ENCODE measurements at places on chromosomes 5 and 9.

DNA sequence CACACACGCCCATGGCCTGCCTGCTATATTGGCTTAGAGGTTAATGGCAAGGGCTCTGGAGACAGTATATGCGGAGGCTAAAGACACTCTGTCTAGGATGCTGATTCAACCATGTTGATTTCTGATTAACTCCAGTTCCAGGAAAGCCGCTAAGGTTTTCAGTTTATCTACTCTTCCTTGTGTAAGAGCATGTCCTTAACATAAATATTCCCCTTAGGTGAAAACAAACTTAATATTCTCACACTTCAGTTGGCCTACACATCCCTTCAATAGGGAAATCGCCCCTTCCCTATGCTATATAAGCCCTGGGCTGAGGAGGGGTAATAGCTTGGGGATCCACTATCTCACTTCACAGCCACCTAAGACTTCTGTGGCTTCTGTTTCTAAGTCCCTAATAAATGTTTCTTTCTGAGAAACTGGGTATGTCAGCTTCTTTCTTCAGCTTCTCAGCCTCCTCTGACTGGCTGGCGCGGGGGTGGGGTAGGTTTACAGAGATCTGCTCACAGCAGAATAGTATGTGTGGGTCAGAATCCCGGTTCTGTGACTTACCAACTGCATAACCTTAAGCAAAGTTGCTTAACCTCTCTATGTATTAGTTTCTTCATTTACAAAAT is 4.3 kb upstream of the GPX3 start:
- no peak for DNase-seq

GRCh38 chr5:68011801-68012200 is 203.8 kb upstream of the PIK3R1 start:
- DNase-seq, result no peak

DNA sequence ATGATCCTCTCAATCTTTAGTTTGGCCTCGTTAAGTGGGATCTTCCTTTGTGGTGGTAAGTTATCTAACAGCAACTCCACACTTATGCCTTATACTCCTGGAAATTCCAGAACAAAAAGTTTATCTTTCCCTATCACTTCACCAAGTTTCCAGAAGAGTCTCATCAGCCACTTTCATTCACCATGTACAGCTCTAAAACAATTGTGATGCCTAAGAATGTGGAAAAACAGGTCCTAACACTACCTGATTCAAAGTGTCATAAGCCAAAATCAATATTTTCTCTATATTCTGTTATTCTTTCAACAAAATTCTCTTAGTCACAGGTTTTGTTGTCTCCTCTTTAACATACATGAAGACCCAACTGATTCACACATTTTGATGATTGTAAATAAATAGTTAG is 342.4 kb upstream of the TYRP1 start:
- DNase-seq, result no peak

- DNase-seq, result no peak
These were observed 48.0 kb downstream of the RAB14 start for GRCh38 chr9:121153642-121154041.

DNA sequence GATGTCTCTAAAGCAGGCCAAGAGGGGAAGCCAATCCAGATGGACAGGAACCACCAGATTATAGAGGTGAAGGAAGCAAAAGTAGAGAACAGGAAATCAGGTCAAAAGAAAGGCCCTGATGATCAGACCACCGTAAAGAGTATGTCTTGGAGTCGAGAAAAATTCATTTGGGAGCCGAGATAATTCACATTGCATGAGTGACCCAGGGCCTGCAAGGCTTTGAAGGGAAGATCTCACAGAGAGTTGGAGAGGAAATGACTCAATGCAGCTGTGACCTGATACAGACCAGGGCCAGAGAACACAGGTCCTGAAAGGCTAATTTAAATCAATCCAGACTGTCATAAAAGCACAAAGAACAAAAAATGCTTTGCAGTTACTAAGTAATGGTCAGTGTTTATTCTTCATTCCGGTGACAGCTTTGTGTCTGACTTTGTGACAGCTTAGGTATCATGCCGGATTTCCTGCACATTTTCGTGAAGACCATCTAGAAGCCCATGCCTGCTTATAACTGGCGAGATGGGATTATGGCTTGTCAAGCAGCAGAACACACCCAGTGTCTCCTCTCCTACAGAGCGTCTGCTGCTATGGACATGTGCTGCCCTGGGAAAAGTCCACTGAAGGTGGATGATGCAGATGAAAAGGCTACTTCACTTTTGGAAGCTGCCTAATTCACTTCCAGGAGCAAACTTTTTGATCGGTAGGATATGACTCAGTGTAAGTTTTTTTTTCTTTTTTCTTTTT is 5.8 kb upstream of the ACTBL2 start:
- no peak for DNase-seq

GRCh38 chr5:115962565-115963402 is 509 bp downstream of the LVRN start:
- DNase-seq, result no peak

- no peak for DNase-seq
These were observed 19.7 kb downstream of the DNAJA1 start for GRCh38 chr9:33044677-33045282.

DNA sequence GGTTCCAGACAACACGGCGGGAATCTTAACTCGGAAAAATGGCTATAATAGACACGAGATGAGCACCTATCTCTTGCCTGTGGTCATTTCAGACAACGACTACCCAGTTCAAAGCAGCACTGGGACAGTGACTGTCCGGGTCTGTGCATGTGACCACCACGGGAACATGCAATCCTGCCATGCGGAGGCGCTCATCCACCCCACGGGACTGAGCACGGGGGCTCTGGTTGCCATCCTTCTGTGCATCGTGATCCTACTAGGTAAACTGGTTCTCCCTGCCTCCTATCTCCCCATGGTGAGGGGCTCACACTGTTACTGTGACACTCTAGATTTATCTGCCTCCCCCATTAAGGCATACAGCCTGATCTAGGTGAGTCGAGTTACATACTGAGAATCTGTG is 124.2 kb downstream of the CDH6 start:
- DNase-seq, result no peak

GRCh38 chr9:13143281-13143680 is 136.2 kb downstream of the MPDZ start:
- DNase-seq, result no peak

DNA sequence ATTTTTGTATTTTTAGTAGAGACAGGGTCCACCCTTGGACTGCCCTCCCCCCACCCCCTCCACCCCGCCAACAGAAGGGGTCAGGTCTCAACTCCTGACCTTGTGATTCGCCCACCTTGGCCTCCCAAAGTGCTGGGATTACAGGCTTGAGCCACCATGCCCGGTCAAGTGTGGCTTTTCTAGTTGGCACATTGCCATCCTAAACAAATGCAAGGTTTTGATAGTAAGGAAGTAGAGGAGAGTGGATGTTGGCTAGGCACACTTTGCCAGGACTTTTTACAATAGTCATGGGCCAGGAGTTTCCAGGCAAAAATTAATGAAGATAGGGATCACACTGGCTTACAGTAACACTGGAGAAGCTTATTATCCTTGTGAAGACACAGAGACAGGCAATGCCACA is 62.4 kb downstream of the GALNT12 start:
- DNase-seq, result no peak

- DNase-seq, result no peak
These were observed 85.1 kb downstream of the SAXO1 start for GRCh38 chr9:18947892-18948339.

GRCh38 chr9:89953824-89954615 is 349.2 kb downstream of the GADD45G start:
- no peak for DNase-seq

- no peak for DNase-seq
These were observed 300.7 kb downstream of the KDM4C start for GRCh38 chr9:7058473-7058872.

DNA sequence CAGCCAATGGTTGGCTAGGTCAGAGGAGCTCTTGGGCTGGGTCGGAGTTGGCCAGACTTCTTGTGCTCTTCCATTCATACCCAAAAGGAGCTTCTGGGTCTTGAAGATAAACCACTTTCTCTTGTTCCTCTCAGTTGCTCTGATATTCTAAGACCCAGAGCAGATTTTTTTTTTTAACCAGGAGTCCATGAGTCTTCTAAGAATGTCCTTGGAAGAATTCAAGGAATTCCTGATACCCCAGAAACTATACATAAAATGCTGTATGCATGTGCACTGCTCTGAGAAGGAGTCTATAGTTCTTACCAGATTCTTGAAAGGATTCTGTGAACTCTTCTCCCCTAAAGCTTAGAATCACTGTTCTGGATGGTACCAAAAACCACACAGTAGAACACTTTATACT is 9.9 kb upstream of the PALM2AKAP2 start:
- no peak for DNase-seq

GRCh38 chr9:74940600-74940999 is 12.1 kb downstream of the C9orf40 start:
- DNase-seq, result no peak

DNA sequence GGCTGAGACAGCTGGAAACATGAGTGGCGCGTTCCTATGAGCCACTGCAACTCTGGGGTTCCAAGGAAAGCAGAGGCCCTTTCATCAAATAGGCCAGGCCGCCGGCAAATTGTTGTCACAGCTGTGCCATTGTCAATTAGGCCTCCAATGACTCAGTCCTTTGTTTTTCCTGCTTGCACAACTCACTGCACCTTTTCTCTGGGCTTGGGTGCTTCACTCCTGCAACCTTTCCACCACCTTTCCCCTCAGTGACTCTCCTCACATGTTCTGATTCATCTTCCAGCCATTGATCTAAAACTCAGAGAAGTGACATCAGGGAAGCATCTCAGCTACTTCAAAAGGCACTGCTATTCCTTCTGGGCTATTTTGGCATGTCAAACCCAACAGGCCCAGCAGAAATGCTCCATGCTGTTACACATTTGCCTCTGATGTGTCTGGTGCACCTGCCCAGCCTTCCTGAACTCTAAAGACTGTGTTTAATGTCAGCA is 653.7 kb downstream of the NR2F1-AS1 start:
- no peak for DNase-seq

DNA sequence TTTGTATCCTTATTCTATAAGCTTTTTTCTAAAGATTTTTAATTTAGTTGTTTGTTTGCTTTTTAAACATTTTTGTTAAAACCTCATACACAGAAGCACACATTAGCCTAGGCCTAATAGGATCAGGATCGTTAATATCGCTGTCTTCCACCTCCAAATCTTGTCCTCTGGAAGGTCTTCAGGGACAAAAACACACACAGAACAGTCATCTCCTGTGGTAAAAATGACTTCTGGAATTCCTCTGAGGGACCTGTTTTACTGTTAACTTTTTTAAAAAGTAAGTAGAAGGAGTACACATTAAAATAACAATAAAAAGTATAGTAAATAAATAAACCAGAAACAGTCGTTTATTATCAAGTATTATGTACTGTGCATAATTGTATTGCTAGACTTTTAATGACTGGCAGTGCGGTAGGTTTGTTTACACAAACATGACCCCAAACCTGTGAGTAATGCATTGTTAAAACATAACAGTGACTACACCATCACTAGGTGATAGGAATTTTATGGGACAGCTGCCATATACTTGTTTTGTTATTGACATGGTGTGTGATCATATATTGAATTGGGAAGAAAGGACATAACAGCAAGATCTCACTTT is 109.6 kb downstream of the ZCCHC7 start:
- DNase-seq, result no peak

DNA sequence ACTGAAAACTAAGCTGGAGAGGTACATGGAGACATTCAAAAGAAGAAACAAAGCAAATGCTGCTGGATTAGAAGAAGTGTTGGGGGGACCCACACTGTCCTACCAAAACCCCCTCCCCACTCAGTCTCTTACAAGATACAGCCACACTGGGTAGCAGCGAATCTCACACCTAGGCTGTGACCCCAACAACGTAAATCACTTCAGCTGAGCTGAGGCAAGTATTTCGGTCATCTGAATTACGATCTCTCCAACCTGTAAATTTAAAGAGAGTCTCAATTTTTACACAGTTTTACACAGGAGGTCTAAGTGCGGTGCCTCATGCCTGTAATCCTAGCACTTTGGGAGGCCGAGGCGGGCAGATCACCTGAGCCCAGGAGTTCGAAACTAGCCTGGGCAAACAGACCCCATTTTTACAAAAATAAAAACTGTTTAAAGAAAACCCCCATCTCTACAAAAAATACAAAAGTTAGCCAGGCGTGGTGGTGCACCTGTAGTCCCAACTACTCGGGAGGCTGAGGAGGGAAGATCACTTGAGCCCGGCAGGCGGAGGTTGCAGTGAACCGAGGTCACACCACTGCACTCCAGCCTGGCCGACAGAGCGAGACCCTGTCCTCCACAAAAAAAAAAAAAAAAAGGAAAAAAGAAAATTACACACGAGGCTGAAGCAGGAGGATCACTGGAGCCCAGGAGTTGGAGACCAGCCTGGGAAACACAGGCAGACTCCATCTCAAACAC is 3.4 kb downstream of the CAMSAP1 start:
- no peak for DNase-seq

GRCh38 chr5:180605554-180606214 is 14.4 kb upstream of the SCGB3A1 start:
- DNase-seq, result peak; percentile 17

- no peak for DNase-seq
These were observed 64.3 kb downstream of the CDH18 start for GRCh38 chr5:19923742-19924141.

DNA sequence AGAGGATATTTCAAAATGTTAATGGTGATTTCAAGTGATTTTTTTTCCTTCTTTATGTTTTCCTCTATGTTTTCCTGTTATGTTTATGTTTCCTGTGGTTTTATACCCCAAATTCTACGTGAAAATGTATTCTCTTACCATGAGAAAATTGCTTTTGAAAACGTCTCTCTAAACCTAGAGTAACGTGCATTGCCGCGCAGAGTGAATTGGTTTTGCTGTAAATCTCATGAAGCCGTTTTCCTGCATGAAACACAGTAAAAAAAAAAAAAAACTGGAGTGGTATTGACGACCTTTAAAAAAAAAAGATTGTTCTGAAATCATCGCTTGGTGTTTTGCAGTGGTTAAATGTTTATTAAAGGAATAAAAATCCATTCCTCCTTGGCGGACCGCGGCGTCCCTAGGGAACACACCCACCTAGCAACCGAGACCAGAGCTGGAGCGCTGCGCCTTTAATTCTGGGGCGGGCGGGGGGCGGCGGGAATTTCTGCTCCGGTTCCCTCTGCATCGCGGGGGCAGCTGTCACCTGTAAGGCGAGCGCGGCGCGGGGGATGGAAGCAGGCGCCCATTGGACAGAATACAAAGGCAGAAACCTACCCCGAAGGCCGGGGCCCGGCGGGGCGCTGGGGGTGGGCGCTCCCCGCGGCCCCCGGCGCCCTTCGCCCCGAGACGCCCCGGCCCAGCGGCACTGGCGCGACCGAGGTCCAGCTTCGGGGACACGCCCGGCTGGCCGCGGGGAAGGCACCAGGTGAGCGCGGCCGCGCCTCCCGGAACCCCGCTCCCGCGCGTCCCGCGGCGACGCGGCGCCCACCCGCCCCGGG is at the start of gene SOWAHA:
Gene SOWAHA (plus strand): TSS at position 522 of the 818 bp plus-strand sequence. CDS start 320 bp downstream, outside the sequence.
- no peak for DNase-seq

GRCh38 chr5:142684508-142685041 is 1.3 kb downstream of the FGF1 start:
- DNase-seq, result no peak

DNA sequence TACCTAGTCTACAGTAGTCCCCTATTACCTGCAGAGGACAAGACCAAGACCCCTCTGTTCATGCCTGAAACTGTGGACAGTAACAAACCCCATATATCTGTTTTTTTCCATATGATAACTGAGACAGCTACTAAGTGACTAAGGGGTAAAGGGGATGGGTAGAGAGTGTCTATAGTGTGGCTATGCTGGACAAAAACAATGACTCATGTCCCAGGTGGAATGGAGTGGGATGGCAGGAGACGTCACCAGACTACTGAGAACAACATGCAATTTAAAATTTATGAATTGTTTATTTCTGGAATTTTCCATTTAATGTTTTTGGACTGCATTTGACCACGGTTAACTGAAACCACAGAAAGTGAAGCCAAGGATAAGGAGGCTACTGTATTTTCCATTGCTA is 171.8 kb downstream of the AGTPBP1 start:
- DNase-seq, result peak; percentile 1
